CD4-positive, alpha-beta T cell (primary cell): ENCODE measurements at places on chromosomes 11 and 22.

GRCh38 chr11:44014968-44015623 is 32.7 kb upstream of the ACCSL start:
- DNase-seq = no peak

- DNase-seq = no peak
These were observed 4.4 kb downstream of the NAGA start for GRCh38 chr22:42066126-42066761.

DNA sequence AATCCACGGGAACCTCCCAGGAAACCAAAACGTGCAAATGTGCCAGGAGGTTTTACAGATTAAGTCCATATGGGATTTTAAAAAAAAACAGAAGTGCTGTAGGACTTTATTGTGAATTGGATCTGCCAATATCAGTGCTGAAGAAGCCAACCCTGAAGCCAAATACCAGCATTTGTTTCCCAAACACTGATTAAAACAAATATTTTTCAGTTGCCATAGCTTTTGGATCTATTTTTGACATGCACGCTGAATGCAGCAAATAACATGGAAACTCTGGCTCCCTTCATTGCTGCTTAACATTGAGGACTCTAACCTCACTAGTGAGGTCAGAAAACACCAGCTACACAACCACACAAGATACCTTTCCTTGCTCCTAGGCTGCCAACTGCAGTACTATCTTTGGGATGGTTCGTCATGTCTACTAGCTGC is 28.4 kb upstream of the SIK2 start:
- DNase-seq = no peak

DNA sequence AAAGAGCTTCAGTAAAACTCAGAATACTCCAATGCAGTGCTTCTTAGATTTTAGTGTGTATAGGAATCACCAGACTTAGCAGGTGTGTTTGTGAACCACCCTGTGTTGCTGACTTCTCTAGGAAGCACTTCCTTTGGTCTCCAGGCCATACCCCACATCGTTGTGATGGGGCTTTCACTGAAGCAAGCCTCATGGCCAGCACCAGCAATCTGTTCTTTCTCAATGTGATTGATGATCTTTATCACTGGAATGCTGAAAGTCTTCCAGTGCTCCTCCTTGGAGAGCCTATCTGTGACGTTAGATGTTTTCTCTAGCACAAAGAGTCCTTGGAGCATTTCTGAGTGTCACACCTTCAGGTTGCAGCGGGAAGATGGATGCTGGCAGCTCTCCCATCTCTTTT is 280.5 kb downstream of the DDX10 start:
- no peak for DNase-seq
